Kidney epithelial cell (primary cell): ENCODE measurements at places on chromosomes 2 and 18.
A peak's percentile ranks its signal among the peaks of the same experiment; 100 is the strongest.

- DNase-seq, result no peak
Measured at GRCh38 chr2:211391189-211391567, 834.8 kb downstream of the CPS1 start.

DNA sequence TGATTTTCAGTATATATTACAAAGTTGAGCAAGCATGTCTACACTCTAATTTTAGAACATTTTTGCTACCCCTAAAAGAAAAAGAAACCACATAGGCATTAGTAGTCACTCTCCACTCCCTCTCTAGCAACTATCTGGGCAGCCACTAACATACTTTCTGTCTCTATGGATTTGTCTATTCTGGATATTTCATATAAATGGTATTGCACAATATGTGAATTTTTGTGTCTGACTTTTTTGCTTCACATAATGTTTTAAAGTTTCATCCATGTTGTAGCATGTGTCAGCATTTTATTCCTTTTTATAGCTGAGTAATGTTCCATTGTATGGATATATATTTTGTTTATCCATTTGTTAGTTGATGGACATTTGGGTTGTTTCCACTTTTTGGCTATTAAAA lies 232.5 kb upstream of the CTAGE1 start:
- no peak for DNase-seq

GRCh38 chr2:28627722-28628480 lies 123.7 kb upstream of the PPP1CB start:
- no peak for DNase-seq

- no peak for DNase-seq
Measured at GRCh38 chr2:119680457-119681202, 1.6 kb downstream of the TMEM177 start.

DNA sequence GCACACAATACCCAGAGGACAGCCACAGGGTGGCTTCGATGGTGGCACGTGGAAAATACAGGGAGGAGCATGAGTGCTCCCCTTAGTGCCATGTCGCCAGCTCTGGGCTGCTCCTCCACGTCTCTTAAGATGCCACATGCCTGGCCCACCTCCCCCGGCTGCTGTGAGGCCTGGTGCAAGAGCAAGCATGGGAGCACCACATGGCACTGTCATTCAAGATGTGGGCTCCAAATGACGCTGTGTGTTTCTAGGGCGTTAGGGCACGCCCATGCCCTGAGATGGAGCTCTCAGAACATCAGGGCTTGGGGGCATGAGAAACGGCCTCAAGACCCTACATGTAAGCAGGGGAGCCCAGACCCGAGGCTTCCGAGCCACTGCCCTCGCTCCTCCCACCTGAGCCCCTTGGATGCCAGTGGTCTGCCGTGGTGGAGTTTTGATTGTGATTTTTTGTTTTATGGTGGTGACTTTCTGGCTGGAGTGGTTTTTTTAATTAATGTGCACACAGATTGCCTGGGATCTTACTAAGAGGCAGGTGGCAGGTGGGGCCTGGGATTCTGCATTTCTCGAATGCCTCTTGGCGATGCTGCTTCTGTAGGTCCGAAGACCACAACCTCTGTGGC lies 239.3 kb downstream of the GBX2 start:
- DNase-seq, result no peak

DNA sequence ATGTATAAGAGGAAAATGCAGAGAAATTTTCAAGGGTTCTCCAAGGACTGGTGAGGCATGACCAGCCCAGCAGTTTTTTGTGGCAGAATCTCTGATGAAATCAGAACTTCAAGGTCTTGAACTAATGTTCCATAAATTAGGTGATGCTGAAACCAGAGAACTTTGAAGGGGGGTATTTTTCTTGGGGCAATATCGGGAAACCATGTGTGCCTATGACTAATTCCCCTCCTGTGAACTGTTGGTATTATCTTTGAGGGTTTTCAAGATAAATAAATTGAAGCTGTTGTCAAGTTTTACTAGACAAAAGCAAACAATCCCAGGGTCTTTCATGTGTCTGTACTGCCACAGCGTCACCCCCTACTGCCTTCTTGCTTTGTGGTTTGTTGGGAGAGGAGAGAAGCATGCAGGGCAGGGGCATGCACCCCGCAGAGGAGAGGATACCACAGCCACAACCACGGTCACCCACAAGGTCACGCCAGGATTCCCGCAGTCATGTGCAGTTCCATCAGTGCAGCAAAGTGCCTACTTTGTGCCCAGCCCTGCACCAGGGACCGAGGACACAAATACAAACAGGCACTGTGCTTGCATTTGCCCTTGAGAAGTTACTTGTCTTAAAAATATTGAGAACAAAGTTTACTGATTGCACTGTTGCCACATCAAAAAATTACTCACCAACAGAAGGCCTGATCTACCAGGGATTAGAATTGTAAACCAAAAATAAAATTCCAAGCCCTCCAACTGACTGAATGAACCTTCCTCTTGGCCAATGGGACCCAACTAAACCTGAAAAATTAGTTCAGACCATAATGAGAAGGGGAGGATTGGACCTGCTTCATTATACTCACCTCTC lies 413.3 kb upstream of the TRIB2 start:
- peak; percentile 82 for DNase-seq

- no peak for DNase-seq
Measured at GRCh38 chr2:42096869-42097591, 49.2 kb downstream of the PKDCC start.

DNA sequence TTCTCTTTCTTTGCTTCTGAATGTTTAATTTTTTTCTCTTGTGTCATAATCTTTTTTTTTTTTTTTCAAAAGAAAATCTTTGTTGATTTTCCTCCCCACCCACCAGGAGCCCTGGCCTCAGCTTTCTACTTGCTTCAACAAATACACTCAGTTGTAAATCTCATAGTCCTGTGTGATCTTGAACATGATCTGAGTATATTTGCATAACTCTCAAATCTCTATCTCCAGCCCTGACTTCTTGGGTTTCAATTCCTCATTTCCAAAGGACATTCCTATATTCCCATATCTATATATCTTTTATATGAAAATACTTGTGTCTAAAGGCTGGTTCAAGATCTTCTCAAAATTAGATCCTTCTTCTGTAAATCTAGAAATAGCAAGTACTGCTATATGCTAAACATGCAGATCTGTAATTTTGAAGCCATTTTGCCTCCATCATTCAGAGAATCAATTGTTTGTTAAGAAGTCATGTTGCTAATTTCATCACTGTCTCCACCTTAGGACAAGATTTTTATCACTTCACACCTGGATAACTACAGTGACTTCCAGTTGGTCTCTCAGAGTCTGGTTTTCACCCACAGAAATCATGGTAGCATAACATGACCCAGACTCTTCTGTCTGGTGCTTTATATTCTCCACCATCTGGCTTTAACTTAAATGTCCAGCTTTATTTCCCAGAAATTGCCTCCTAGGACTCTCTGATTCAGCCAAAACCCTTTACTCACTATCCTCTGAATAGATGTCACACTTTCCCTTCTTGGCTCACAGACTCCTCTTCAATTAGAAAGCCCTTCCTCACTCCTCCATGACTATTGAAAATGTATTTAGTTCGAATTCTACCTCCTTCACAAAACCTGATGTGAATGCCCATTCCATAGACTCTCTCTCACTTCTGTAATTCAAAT lies 98.1 kb downstream of the ZEB2 start:
- DNase-seq, result no peak

DNA sequence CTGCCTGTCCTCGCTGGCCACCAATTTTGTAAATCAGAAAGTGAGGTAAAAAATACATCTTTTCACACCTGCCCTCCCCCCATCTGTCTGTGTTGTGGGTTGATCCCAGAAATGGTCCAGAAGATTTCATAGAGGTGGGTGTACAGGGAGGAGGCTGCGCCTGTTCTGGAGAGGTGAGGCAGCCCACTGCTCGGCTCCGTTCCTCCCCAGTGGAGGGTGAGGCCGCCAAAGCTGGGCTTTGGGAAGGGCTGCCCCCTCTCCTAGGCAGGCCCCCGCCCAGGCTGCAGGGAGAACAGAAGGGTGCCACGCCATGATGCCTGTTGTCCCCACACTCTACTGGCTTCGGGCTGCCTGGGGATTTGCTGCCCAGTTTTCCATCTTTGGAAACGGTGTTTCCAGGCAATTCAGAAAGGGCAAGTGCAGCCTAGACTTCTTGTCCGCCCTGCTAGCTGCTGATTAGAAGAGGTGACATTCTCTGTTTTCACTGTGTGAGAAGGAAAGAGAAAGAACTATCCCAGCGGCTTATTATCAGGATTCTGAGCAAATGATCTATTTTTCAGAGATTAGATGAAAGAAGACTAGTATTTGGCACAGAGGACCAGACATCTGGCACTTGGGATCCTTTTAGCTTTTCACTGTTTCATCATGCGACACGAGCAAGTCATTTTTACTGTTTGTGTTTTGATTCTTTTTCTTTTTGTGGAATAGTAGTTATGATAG lies 18.7 kb downstream of the SMARCAL1 start:
- DNase-seq, result no peak

DNA sequence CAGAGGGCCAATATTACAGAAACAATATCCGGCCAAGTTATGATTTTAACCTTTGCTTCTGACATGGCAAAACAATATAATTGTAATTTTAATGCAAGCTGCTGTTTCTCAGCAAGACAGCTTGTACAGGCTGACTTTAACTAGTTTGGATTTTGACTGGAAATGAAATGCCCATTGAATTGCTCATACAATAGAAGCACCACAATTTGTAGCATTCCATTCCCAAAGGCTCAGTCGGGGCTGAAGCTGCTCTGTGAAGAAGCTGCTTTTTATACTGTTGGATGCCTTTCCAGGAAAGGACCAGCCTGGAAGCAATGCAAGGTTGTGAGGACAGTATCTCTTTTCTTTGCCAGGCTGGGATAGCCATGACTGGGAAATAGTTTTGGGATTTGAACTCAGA lies 677.0 kb upstream of the FANCL start:
- no peak for DNase-seq

DNA sequence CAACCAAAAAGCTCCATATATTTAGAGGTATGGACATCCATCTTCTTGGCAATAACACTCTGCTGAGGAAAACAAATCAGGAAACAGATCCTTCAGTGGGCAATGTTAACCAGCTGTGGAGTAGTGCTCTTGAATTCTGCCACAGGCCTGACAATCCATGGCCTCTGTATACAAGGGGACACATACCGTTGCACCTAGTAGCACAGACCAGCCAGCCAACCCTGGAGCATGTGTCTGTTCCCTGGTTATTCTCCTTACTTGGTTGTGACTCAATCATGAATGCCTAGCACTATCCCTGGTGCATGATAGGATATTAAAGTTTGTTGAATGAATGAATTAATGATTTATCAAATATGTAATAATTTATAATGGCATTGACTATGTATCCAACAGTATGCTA lies 261.4 kb upstream of the MGAT5 start:
- DNase-seq, result no peak

DNA sequence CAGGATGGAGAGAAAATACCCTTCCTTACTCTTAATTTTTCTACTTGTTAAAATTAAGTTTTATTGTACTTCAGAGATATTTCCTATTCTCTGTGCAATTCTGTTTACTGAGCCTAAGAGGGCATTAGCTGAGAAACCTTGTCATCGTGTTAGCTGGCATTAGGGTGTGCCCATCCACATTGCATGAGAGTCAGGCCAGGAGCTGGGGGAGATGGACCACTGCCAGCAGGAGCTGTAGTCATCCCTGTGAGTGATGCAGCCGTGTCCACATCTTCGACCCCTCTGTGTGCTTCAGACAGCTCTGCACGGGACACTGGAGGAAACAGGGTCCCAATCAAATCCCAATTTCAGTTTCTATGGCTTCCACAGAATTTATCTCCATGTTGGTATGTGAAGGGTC lies 34.2 kb downstream of the ABCA12 start:
- no peak for DNase-seq

GRCh38 chr18:60047556-60047955 lies 147.8 kb downstream of the PMAIP1 start:
- DNase-seq, result no peak

GRCh38 chr18:2083691-2084090 lies 487.6 kb downstream of the METTL4 start:
- no peak for DNase-seq
